ENCODE measurements at places on chromosomes 2 and 18.

DNA sequence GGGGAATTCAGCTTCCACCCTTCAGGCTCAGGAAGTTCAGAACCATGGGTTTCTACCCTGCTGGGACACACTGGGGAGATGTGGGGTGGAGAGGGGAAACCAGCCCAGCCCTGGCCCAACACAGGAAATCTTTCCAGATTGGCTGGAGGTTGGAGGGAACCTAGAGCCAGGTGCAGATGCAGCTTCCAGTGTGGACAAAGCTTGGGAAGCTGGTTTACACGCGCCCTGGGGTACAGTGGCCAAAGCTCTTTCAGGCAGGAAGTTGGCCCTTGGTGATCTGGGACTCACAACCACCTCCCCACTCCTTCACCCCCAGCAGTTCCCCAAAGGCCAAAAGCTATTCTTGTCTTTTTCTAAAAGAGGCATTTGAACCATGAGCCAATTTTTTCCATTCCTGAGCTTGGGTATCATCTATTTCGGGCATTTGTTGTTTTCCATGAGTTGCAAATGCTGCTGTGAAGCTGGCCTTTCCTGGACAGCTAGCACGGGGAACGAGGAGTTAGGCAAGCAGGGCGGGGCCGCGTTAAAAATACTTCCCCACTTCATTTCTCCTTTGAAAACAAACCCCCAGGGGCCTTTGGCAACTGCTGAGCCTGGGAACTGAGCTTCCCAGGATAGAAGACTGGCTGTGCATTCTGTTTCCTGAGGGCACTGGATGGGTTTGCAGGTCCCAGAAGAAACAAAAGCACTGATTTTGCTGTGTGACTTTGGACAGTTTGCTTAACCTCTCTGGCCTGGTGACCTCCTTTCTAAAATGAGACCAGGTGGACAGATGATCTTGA, 3.1 kb upstream of the ARID5A start:
- no peak for DNase-seq

DNA sequence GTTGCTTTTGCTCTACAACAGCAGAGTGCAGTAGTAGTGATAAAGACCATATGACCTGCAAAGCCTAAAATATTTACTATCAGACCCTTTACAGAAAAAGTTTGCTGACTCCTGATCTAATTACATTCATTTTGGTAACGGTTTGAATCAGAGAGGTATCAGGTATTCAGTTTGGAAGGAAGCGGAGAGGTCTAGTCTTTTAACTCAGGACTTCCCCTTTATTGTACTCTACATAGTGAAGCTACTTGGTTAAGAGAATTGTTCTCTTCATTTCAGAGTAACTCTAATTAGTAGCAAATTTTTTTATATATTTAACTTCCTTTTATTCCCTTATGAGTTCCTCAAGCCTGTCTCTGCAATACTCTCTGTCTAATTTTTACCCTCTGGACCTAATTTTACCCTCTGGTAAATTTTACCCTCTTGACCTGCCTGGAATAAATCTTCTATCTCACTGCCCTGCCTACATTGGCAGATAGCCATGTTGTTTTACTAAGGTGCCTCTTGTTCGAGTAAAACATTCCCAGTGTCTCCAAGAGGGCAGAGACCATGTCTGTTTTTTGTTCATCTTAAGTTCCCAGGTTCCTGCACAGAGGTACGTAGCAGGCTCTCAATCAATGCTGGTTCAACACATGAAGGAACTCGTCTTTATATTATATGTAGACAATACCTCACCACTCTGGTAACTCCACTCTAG, 170.6 kb downstream of the DNAH6 start:
- no peak for DNase-seq

- no peak for DNase-seq
Measured at GRCh38 chr2:62998949-62999348, 51.7 kb upstream of the OTX1 start.

DNA sequence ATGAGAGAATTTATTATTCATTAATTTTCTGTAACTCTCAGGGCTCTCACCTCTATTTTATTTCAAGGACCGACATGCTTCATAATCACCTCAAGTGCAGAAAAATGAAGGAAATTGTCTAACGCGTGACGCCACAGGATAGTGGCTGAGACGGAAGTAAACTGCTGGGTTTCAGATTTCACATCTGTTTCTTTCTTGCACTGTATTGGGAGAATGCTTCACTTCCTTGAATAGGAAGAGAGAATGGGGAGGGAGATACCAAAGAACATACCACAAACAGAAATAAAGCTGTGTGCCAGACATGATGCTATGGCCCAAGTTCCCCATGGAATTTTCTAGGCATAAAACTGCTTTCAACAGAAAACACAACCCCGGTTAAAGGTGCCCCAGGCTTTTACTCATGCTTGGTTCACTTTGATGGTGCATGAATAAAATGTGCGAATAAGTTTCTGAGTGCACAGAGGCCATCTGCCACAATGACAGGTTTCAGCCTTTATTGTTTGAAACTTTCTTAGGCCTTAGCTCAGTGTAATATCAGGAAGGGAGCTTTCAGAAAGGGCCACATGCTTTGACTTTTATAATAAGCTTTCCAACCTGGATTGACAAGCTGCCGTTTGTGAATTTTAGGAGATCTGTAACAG, 1116.4 kb downstream of the SOCS6 start:
- no peak for DNase-seq

DNA sequence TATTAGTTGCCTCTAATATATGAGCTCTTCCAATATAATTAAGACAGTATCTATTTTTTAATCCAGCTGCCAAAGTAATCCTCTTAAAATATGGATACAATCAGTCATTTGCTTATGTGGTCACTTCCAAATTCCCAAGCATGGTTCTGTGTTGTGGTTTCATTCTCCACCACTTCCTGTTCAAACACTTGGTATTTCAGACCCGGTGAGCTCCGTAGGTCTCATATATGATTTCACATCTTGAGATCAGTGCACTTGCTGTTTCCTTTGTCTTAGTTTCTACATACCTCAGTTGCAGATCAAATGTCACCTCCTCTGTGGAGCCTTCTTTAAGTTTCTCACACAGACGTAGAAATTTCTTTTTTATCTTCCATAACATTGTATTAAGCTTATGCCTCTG, 254.2 kb downstream of the KCNS3 start:
- no peak for DNase-seq

DNA sequence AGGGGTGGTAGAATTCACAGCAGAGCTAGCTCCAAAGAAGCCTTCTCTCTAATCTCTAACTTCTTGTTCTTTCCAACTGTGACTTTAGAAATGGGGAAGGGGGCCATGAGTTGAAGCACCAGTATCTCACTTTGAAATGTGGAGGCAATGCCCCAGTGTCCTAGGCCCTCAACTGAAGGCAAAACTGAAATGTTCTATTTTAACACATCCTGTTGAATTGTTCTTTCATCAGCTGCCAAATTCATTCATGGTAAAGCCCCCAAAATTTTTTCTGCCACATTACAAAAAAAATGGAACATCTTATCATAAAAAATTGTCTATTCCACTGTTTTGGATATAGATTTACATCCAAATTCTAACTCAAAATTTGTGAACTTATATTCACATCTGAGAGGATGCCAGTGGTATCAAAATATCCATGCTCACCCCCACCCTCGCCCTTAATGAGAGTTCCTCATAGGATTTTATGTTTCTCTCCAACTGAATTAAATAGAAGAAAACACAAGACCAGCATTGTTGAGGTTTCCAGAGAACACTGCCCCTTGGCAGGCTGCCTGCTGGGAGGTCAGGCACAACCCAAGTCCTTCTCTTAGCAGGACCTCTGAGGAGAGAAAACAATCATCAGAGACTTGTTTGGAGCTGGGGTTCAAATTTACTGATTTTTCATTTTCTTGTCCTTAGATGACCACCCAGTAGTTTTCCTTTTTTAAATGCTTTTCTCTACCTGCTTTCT, 147.4 kb upstream of the PGAP1 start:
- no peak for DNase-seq

DNA sequence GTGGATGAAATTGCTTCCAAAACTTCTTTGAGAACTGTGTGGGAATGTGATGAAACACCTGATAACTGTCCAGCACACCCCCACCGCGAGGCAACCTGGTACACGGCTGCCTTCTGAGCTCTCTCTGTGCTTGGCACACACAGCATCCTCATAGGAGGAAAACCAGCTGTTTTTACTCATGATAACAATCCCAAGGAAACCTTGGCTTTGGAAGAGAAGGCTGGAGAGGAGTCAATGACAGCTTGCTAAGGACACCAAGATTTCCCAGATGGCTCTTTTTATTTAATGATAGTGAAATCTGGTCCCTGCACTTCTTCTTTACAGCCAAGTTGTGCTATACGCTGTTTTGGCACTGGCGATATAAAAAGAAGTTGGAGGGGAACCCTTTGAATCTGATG, 232.5 kb upstream of the FN1 start:
- DNase-seq, result no peak

GRCh38 chr2:11065833-11066485, 89.3 kb upstream of the SLC66A3 start:
- no peak for DNase-seq

DNA sequence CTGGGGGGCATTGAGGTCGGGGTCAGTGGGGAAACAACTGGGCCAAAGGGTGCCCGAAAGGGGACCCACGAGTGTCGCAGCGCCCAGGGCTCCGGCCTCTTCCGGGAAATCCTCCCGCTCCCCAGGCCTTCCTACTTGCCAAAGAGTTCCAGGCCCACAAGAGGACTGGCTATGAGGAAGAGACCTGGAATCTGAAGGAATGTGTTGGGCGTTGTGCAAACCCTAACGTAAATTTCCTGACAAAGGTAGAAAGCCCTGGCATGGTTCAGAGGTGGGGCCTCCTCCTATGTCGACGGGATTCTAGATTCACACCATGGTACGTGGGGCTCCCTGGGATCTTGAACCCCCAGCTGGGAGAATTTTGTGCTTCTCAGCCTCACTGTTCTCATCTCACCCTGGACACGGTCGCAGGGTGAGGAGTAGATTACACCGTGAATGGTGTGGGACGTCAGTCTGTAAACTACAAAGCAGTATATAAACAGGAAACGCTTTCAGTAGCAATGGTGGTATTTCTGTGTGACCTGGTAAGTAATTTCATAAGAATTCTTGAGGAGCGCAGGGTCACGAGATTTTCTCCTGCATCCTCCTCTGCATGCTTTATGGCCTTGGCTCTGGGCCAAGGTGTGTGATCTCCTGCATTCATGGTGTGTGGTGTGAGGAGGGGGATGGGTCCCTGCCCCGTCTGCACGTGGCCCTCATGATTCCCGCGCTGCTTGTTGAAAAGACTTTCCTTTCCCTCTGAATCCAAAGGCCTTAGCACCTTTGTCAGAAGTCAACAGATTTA, 868 bp downstream of the HSBP1L1 start:
- DNase-seq, result no peak

DNA sequence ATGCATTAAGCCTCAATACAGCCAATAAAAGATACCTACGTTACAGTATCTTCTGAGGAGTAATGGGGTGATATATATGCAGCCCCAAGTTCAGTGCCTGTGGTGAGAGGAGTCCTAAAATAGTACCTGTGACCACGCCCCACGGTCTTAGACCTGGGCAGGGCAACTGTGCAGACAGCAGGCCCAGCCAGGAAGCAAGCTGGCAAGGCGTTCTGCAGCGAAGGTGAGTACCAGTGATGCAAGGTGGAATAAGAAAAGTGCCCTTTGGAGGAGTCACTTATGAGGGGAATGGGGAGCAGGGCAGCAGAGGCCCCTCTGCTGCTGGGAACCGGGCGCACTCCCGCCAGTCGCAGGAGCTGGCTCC, 12.7 kb upstream of the MAP3K2 start:
- DNase-seq, result no peak

DNA sequence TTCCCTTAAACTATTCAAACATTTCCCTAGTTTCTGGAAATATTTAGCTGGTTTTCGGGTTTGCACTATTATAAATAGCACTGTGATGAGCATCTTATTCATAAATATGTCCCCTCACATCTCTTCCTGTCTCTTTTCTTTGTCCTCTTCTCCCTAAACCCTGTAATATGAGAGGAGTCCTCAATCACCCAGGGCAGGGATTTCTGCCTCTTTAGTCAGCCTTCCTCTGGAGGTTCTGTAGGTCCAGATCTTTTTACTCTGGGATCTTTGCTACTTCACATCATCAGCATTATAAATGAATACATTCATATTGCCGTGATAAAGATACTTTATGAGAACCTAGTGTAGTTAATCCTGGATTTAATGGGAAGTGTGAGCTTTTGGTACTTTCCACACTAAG, 87.9 kb upstream of the TTN start:
- DNase-seq, result no peak

- DNase-seq, result peak; percentile 47
Measured at GRCh38 chr2:234290671-234291070, 206.2 kb downstream of the ARL4C start.

- no peak for DNase-seq
Measured at GRCh38 chr2:240461471-240462072, 26.1 kb downstream of the GPC1 start.

- DNase-seq, result no peak
Measured at GRCh38 chr2:161045726-161046125, 114.5 kb upstream of the TANK start.

DNA sequence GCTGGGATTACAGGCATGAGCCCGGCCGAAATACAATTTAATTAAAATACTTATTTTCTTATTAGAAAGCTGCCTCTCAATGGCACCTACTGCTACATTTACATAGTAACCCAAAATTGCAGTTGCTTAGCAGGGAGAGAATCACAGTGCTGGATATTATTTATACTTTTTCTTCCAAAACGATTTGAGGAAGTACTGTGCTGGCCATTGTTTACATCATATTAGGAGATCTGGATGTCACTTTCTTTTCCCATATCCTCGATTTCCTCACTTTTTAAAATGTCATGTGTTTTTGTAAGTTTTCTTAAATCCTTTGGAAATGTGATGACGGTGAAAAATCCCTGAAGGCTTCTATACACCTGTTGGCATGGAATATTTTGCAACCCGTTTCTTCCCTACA, 3.4 kb upstream of the SP3 start:
- no peak for DNase-seq

DNA sequence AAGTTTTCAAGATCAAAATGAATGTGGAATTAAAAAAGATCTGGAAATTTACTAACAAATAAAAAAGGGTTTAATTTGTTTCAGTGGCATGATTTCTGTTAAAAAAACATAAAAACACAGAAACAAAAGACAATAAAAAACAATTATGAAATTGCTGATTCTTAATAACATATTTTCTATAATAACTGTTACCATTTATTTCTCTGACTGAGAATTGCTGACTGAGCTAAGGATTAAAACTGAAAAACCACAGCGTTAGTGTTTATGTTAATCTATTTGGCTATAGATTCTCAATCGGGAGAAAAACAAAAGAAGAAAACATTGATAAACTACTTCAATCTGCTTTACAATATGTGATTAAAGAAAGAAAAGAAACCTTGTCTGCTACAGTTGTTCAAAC, 678.6 kb upstream of the ZEB2 start:
- DNase-seq, result no peak
